A549 (cell line): ENCODE measurements at places on chromosomes 3 and 15.
A peak's percentile ranks its signal among the peaks of the same experiment; 100 is the strongest.

DNA sequence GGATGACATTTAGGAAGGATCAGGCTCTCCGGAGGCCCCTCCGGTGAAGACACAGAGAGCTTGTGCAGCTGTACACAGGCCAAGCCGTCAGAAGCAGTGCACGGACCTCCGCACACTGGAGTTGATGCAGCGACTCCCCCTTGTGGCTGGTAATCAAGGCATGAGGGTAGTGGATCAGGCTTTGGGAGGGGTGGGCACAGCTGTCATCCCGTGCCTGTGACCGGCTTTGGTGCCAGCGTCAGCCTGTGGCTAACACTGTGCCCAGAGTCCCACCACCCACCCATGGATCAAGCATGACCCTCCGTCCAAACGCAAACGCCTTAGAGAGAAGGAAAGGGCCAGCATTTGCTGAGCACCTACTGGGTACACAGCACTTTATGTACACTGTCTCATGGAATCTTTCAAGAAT, 8.2 kb upstream of the GRIP2 start:
- DNase-seq, result peak; percentile 67

DNA sequence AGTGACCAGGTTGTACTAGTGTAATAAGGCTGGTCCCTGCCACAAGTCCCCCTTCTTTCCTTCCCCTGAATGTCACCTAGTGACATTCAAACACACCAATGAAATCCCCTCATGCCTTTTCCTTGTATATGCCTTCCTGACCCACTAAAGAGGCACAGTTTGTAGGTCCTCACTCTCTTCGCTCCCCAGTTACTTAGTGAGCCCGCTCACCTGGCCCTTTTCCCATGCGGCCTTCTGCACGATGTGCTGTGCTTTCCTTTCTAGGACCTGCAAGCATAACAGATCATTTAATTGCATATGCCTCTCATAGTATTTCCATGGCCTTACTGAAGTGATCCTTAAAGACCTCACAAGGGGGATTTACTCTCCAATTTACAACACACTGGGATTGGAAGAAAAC, 146.3 kb downstream of the THRB start:
- DNase-seq, result no peak

GRCh38 chr15:57881361-57881760, 174.8 kb downstream of the POLR2M start:
- no peak for DNase-seq

GRCh38 chr3:126753191-126754160, 49.4 kb downstream of the CHCHD6 start:
- DNase-seq, result no peak

DNA sequence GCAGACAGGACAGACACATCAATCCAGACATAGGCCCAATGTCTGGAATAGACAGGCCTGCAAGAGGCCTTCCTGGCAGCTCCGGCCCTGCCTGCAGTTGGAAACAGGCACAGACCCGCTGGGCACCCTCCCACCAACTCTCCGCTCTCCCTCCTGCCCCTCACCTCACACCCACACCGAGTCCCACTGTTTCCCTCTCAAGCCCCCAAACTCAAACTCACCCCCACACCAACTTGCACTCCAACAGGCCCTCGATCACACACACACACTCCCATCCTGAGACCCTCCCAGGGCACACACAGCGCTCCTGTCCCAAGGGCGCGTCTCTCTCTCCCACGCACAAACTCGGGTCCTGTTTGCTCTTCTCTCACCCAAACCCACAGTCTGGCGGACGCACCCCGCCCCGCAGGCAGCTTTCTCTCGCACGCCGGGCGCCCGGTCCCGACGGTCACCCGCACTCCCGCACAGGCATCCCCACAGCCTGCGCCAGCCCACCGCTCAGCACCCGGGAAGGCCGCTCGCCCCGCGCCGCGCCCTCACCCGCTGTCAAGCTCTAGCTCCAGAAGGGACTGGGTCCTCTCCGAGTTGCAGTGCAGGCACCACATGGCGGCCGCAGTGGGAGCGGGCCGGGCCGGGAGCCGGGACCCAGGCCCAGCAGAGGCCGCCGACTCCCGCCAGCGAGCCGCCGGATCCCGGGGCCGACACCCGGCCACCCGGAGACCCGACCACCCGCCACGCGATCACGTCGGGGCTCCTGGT, 106.2 kb downstream of the IQSEC1 start:
- no peak for DNase-seq

- DNase-seq, result no peak
Observed at GRCh38 chr3:15108869-15109268, 9.9 kb upstream of the RBSN start.

- DNase-seq, result no peak
Observed at GRCh38 chr3:62248734-62249483, 124.4 kb downstream of the FEZF2 start.

DNA sequence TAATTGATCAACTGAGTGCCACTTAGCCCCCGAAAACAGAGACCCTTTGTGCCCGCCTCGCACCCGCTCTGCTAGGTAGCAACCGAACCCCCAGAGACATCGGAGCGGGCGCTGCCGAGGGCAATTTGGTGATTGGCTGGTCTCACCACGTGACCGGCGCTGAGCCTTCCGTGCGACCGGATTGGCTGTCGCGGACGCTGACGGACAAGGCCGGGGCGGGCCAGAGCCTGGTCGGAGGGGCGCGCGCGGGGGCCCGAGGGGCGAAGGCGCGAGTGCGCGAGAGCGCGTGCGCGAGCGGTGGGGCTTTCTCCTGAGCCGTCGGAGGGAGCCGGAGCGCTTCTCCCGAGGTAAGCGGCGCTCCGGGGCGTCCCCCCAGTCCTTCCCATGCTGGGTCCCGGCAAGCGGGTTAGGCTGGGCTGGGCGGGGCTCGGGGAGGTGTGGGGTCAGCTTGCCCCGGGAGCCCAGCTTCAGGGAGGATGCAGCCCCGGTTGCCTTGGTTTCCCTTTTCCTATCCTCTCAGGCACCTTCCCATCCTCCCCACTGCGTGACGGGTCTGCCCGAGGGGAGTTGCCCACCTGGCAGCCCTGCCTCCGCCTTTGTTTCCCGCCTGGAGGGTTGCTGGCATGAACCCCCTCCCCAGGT, at the start of gene TMEM108:
TMEM108 (plus strand) TSS at position 303 of the 642 bp plus-strand sequence.
- DNase-seq, result peak; percentile 39

DNA sequence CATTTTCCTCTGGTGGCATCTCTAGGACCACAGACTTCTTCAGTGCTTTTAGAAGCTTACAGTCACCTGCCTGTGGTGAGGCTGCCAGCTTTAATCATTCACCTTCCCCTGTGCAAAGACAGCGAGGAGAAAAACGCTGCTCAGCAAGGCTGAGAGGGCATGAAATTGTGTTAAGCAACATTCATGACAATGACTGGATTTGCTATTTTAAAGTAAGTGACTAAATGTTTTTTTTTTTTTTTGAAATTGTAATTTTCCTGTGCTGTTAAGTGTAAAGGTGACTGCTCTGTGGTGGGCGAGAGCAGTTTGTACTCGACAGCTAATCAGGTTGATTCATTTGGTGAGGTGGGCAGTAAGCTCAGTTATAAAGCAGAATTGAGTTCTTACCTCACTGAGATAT, 240.4 kb downstream of the NSUN3 start:
- no peak for DNase-seq

DNA sequence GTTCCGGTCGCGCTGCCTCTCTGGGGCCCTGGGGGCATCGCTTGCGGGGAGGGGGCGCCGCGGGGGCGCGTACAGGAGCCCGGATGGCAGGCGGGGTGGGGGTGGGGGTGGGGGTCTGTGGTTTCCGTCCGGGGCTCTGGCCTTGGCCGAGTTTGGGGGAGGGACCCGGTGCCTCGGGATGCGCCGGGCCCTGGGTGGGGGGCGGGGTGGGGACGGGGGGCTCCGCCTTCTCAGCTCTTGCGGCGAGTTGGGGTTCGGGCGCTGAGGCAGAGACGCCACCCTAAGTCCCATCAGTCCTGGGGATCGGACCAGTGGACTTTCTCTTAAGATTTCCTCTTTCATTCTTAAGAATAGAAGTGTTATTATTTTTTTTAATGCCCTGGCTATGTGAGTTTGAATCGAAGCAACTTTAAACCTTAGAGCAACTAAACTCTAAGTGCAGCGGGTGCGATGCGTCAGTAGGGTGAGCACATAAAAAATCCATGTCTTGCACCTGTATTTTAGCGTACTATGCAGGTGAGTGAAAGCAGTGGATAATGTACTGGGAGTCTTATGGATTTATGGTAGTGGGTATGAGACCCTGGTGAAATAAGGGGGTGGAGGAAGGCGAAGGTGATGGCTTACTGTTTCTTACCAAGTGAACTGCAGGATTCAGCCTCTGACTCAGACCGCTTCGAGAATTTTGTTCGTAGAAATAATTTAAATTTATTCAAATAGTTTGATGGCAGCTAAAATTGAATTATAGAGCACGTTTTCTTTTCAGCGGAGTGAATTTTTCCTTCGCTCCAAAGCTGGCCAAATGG, 762 bp downstream of the CTNNB1 start:
- DNase-seq, result peak; percentile 33

GRCh38 chr3:172591876-172592771, 68.9 kb upstream of the TNFSF10 start:
- DNase-seq, result no peak

DNA sequence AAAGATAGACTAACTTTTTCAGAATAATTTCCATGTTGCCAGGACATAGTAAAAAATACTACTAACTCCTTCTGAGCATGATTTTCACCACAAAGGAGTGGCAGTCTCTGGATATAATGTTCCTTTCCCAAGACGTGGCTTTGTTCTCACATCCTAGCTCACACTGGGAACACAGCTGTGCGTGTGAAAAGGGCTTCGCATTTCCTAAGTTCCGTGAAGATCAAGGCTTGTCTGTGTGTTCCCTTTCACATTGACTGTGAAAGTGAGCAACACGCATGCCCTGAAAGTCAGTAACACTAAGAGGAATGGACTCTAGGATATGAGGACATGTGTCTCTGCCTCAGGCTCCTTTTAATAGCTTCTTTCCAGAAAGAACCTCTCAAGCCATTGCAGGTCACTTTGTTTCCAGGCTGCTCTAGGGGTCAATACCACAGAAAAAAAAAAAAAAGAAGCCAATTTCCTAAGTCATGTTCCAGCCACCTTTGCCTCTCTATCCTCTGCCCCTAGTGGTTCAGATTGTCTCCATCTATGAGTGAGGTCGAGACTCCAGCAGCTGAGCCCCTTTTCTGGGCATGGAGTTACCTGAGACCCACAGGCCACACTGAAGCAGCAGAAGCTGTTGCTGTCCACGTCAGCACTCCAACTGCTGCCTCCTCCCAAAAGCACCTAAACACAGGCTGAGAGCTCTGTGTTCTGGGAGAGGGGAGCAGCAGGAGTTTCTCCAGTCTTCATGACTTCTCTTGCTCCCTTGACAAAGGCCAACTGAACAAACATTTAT, 355.9 kb downstream of the RSL24D1 start:
- no peak for DNase-seq

- no peak for DNase-seq
Observed at GRCh38 chr3:24538891-24539290, 44.2 kb upstream of the THRB start.

- DNase-seq, result no peak
Observed at GRCh38 chr3:37543666-37544065, 318.0 kb upstream of the CTDSPL start.

GRCh38 chr3:192907784-192908183, 9.9 kb downstream of the MB21D2 start:
- DNase-seq, result no peak

DNA sequence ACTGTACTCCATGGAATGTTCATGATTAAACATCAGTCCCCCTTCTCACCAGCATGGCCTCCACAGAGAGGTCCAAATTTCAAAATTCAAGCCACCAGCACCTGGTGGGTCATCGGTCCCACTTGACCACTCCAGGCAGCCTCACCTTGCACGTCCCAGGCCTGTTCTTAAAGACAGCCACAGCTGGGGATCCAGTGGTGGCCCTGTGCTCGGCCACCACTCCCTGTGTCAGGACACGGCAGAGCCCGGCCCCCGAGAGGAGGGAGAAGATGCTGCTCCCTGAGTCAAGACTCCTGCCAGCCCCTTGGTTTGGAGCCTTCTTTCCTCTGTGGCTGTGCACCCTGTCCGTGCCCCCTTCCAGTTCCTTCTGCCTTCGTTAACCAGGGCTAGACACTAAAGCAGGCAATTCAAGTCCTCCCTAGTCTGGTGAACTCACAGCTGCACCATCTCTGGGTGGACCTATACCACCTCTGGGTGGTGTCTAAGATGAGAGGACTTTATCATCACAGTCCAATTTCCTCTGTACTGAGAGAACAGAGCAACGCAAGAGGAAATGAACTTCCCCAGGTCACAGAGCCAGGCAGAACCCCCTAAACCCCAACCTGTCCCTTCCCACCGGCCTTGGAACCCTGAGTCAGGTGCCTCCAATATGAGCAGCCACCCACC, 97.1 kb downstream of the MEGF11 start:
- no peak for DNase-seq

DNA sequence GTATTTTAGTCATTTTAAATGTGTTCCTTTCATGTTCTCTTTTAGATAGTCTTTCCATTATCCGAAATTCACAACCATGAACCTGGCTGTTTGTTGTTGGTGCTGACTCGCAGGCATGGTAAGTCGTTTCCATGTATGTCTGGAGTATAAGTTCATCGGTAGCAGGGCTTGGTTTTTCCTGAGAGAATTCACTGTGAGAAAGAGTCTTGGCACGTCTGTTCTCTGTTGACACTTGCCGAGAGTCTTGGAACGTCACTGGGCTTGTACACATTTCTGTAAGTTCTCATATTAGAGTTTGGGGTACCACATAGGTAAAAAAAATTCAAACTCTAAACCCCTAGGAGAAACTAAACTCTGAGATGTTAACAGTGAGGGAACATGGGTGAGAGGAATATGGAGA, 29.4 kb upstream of the EIF4A2 start:
- no peak for DNase-seq

DNA sequence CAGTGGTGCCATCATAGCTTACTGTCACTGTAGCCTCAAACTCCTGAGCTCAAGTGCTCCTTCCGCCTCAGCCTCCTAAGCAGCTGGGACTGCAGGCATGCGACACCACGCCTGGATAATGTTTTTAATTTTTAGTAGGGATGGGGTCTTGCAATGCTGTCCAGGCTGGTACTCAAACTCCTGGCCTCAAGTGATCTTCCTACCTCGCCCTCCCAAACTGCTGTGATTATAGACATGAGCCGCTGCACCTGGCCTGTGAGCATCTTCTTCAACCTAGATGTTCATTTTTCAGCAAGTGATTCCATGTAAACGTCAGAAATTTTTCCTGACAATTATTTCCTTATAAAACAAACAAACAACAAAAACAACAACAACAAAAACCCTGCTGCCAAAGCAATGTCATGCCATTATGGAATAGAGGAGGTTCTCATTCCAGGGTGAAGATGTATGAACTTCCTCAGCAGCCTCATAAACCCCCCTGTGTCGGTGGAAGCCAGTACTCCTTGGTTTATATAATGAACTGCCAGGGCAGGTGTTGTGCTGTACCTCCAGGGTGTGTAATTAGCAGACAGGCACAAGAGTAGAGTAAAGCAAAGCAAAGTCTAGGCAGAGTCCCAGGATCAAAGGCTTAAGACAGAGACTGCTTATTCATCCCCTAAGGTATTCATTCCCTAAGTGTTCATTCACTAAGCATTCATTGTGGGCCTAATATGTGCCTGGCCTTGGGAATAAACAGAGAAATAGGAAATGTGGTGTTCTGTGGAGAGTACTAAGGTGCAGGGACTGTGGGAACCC, 44.6 kb downstream of the NR2C2 start:
- no peak for DNase-seq

DNA sequence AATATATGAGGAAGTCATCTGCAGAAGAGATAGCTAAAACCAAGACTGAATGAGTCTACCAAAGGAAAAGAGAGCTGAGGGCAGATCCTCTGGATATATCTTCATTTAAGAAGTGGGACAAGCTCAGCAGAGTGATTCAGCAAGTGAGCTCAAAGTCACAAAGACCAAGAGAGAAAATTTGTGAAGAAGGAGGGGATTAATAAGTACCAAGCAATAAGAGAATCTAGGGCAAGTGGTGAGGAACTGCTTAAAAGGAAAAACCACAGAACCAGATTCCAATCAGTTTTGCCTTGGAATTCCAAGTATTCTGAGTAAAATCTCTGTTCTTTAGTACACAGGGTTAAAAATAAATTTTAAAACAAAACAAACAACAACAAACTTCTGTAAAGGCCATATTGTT, 3.6 kb downstream of the EHHADH start:
- no peak for DNase-seq
